ENCODE measurements at places on chromosomes 6 and 20.

DNA sequence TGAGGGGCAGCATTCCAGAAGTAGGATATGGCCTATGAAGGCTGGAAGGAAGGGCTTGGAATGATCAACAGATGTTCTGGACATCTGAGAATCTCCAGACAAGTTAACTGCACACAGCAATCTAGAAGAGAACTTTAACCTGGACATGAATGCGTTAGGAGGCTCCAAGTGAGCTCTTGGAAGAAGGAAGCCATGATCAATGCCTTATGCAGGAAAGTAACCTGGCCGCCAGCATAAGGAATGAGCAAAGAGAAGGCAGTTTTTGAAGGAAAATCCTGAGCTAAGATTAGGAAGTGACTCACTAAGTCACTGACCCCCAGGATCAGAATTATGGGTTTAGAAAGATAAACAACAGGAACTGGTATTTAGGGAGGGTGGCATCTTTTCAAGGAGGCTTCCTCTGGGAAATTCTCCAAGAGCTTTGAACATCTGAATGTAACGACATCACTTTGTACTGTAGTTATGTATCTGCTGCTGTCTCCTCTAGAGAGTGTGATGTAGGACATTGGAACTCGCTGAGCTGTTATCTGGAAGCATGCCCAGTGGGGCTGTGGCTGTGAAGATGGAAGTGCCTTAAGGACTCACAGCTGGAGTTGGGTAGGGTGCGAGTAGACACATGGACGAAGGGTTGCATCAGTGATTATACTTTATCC is 236.8 kb downstream of the PACRG start:
- DNase-seq = no peak

- DNase-seq = no peak
Observed at GRCh38 chr6:124999105-124999764, 37.0 kb downstream of the RNF217 start.

GRCh38 chr20:57491373-57491772 is 33.6 kb downstream of the CTCFL start:
- DNase-seq = no peak

GRCh38 chr20:6756693-6757595 is 10.5 kb upstream of the BMP2 start:
- no peak for DNase-seq

DNA sequence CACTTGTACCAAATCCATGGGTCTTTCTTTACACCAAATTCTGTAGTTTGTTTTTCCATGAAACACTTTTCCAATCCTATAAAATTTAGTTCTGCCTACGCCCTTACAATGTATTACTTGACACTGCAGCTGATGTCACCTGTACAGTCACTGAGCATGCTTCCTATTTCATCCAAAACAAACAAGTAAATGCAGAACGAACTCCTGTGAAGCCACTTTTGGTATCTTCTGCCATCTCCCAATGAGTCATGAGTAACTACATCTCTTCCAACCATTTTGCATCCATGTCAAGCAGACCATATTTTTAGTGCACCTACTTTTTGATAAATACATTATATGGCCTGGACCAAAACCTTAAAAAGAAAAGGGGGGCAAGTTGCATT is 42.4 kb downstream of the HDDC2 start:
- DNase-seq = no peak

- no peak for DNase-seq
Observed at GRCh38 chr6:142569676-142570075, 267.9 kb downstream of the ADGRG6 start.

DNA sequence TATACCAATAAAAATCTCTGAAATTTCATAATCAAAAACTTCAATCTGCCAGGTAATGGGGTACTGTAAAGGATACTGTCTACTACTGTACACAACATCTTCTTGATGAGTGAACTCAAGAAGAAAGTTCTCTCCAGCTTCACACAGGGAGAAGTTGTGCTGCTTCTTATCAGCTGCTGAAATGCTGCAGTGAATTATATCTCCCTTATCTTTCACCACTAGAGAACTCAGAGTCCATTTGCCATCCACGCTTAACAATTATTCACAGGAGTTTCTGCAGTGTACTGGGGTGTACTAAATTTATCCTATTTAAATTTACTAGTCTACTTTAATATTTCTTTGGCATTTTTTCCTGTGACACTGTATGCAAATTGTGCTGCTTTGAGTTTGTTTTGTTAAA is 384.8 kb downstream of the TFAP2B start:
- DNase-seq = no peak

DNA sequence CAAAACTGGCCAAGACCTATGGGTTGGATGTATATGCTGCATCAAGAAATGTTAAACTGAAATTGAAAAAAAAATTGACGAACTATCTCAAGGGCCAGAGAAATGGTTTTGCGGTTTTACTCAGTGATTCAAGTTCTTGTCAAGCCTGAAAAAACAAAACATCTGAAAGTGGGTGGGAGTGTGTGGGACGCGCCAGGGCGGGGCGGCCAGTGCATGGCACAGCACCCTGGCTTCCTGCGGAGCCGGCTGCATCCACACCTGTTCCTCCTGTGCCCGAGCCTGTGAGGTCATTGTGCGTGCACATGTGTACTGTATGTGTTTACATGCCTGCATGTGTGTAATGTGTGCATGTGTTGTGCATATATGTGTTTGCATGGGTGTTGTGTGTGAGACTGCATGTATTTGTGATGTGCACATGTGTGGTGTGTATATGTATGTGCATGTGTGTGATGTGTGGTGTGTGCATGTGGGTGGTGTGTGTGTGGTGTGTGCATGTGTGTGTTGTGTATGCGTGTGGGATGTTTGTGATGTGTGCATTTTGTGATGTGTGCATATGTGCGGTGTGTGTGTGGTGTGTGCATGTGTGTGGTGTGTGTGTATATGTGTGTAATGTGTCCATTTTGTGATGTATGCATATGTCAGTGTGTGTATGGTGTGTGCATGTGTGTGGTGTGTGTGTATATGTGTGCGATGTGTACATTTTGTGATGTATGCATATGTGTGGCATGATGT is 59.8 kb downstream of the CDH4 start:
- no peak for DNase-seq

GRCh38 chr6:19697744-19698290 is 139.4 kb upstream of the ID4 start:
- DNase-seq = no peak

DNA sequence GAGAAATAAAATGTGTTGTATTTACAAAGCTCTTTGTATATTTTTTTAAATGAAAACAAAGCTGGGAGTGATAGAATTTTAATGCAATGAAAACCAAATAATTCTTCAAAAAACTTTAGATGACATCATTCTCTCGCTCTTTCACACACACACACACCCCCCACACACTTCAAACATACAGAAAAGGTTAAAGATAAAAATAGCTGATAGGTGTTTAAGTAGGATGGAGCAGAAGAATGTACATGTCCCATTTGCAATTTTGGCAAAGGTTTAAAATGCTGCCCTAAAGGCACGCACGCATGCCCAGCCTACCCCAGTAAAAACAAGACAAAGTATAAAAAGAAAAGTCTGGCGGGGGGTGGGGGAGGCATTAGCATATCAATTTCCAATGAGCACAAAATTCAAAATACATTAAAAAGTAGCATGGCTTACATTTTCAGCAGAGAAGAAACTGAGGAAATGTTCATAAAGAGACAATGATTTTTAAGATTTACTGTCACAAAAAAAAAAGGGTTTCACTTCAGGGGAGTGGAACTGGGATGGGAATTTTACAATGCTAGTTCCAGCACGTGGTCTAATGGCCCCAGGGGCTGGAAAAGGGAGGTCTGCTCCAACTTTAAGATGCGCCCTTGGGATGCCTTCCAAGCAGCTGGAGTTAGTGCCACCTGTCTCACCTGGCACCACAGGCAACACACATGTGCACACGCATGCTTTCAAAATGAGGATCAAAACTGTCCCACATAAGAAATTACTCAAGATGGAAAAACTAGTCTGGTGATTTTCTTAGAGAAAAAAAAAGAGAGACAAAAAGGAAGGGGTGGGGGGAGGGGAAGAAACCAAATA is 55.1 kb upstream of the NFATC2 start:
- no peak for DNase-seq

GRCh38 chr6:149364557-149364956 is 35.5 kb upstream of the SUMO4 start:
- DNase-seq = no peak

DNA sequence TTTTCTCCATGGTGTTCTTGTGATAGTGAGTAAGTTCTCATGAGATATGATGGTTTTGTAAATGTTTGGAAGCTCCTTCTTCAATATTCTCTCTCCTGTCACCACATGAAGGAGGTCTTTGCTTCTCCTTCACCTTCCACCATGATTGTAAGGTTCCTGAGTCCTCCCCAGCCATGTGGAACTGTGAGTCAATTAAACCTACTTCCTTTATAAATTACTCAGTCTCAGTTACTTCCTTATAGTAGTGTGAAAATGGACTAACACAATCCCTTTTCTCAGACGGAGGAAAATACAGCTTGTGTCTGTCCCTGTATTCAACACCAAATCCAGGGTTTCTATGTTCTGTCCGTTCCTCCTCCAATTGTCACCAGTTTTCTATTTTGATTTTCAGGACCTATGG is 181.0 kb downstream of the ALDH8A1 start:
- DNase-seq = no peak

DNA sequence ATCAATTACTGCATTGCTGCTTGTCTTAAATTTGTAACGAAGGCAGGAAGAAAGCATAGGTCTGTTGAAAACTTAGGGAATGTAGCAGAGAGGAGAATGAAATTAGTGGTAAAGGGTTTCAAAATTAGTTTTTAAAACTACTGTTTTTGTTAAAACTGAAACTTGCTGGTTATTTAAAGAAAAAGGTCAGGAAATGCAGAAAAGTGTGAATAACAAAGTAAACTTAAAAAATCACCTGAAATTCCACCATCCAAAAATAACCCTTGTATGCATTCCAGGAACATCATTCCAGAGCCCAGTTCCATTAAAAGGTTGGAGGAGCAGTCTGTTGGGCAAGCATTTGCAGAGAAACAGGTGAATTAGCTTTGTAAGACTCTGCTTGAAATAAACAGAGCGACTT is 3.1 kb upstream of the MOXD1 start:
- DNase-seq = no peak

- DNase-seq = no peak
Observed at GRCh38 chr6:170274713-170275560, 15.9 kb downstream of the DLL1 start.

DNA sequence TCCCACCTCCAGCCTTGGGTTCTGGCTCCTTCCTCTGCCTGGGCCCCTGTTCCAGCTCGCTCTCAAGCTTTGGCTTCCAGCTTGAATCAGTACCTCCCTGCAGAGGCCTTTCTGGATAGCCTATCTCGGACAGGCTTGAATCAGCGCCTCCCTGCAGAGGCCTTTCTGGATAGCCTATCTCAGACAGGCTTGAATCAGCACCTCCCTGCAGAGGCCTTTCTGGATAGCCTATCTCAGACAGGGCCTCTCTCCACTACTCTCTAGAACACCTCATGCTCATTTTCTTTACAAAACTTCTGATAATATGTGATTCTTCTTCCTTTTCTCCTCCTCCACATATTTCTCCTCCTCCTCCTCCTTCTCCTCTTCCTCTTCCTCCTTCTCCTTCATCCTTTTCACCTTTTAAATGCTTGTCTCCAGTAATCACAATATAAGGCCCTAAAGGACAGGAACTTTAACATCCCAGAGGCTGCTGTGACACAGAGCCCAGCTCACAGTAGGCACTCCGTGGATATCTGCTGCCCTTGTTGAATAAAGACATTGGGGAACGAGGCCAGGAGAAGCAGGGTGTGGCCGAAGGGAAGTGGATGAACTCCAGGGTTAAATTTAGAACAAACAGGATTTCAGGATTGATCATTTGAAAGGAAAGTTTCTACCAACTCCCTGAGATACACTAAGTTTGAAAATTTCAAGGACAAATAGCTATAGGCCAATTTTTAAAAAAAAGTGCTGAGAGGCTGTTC is 9.3 kb upstream of the RPS6KA2 start:
- DNase-seq = no peak
